ENCODE measurements at places on chromosomes 12 and 14.

- no peak for DNase-seq
These were observed 10.4 kb downstream of the KRT83 start for GRCh38 chr12:52310622-52311284.

DNA sequence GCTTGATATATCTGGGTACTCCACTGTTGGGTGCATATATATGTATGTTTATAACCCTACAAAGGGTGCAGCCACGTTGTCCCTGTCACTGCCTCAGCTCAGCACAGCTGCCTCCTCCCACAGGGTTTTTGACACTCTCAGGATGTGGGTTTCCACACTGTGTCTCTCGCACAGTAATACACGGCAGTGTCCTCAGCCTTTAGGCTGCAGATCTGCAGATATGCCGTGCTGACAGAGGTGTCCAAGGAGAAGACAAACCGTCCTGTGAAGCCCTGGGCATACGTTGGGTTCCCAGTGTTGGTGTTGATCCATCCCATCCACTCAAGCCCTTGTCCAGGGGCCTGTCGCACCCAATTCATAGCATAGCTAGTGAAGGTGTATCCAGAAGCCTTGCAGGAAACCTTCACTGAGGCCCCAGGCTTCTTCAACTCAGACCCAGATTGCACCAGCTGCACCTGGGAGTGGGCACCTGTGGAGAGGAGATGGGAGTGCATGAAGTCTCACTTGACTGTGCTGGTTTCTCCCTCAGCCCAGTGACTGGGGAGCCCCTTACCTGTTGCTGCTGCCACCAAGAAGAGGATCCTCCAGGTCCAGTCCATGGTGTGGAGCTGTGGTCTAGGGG lies 498.7 kb downstream of the TMEM121 start:
- DNase-seq, result no peak

- no peak for DNase-seq
These were observed 185.9 kb downstream of the TTC7B start for GRCh38 chr14:90630171-90630806.

DNA sequence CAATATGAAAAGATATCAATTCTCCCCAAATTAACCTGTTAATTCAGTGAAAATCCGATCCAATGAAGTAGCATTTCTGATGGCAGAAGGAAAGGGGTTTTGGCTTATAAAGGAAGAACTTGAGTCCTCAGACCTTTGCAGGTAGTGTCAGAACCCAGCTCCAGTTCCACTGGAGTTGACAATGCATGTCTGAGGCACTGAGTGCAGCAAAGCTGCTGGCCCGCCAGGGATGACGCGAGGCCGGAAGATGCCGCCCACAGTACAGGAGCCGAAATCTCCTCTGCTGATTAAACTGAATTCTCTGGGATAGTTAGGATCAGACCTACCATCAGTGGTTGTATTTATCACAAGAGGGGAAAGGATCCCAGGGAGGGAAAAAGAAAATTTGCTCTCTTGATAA lies 220.7 kb downstream of the MSRB3 start:
- no peak for DNase-seq

GRCh38 chr12:67677166-67677565 lies 28.6 kb downstream of the DYRK2 start:
- no peak for DNase-seq

DNA sequence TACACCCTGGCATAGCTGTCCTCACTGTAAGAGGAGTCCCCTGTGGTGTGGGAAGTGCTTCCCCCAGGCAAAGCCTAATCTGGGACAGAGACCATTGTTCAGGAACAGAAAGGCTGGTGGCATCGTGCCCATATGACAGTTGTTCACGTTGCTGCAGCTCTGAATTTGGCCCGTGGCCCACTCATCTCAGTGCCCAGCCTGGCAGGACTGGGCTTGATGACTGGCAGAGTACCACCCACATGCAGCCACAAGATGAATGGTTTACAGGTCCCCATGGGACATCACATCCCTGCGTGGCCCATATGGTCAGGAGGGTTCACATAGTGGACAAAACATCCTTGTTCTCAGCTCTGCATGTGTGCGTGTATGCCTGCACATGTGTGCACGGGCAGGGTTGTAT lies 17.5 kb downstream of the IQSEC3 start:
- no peak for DNase-seq

DNA sequence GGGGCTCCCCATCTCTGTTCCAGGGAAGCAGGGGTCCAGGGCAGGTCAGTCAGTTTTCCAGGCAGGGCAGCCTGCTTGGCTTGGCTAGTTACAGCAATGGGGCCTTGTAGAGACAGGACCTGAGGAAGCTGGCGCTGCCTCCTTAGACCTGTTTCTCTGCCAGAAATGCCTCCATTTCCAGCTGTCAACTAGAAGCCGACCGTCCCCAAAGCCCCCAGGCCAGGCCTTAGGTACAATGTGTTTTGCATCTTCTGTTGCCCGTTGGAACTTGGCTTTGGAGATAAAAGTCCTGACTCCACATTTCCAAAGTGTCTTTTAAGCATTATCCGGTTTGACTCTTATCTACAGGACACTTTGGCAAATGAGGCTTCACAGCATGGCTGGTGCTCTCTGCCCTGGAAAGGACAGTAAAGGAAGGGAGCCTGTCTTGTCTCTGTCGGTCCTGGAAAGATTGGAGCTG lies 42.6 kb downstream of the KRT80 start:
- DNase-seq, result no peak

DNA sequence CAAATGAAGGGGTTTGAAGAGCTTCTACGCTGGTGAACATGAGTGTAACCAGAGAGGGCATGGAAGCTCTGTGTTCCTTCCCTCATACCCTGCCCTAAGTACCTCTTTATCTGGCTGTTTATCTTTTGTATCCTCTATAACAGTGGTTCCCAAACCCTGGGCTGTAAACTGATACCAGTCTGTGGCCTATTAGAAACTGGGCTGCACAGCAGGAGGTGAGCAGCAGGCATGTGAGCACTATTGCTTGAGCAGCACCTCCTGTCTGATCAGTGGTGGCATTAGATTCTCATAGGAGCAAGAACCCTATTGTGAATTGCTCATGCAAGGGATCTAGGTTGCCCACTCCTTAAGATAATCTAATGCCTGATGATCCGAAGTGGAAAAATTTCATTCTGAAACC lies 172.9 kb upstream of the AVPR1A start:
- DNase-seq, result no peak

- no peak for DNase-seq
These were observed 324.3 kb downstream of the CACNA1C start for GRCh38 chr12:2376908-2377657.

- DNase-seq, result no peak
These were observed 120.4 kb upstream of the LRIG3 start for GRCh38 chr12:59040656-59041055.

GRCh38 chr12:25151476-25151875 lies 43.5 kb downstream of the DNAI7 start:
- peak; percentile 70 for DNase-seq

DNA sequence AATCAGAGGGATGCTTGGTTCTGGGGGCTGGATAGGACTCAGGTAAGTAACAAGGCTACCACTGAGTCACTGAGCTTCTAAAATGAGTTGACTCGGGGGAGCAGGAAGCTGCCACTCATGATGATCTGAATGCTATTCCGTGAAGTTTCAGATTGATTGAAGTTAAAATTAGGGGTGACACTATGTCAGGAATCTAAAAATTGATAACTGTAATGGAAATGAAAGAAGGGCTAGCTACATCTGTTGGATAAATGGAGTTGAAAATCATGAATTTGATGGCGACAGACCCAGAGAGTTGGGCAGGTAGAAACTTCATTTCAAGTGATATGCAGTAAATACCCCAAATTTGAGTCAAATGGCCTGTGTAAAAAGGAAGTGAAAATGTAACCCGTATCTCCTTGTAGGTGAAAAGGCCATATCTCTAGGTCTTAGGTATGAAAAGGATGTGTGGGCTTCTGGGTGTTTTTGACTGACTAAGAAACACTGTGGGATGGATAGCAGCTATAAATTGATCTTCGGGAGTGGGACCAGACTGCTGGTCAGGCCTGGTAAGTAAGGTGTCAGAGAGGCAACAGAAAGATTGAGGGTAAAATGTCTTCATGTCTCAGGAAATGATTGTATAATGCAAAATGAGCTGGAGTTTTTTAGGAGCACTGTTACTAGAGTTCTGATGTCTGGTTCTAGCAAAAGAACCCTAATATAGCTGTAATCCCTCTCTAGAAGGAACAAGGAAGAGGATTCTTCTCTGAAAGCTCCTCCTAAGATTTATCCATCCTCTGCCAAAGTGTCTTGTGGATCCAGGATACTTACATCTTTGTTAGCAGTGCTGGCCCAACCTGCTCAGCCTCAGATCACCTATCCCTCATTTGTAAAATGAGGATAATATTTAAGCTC lies 57.3 kb downstream of the DAD1 start:
- DNase-seq, result no peak

- no peak for DNase-seq
These were observed 84.0 kb downstream of the PRKAB1 start for GRCh38 chr12:119751961-119752360.

GRCh38 chr12:89965993-89966392 lies 257.4 kb upstream of the ATP2B1 start:
- no peak for DNase-seq

GRCh38 chr12:119659289-119659897 lies 8.5 kb upstream of the PRKAB1 start:
- no peak for DNase-seq

DNA sequence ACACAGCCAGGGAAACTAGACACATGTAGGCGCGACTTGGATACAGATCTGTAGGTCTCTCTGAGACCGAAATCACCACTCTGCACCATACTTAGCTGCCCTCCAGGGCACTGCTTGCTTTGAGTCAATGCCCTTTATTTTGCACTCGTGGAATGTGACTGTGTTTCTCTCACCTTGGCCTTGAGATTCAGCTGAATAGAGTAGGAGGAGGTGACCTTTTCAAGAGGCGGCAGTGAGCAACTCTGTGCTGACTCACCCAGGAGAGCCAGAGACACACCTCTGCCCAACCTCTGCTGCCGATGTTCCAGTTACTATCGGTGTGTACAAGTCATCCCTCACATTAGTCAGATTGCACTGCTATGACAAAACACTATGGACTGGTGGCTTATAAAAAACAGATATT lies 583.4 kb downstream of the VRK1 start:
- DNase-seq, result no peak

- DNase-seq, result no peak
These were observed 148.8 kb downstream of the CEP128 start for GRCh38 chr14:80792771-80793170.

DNA sequence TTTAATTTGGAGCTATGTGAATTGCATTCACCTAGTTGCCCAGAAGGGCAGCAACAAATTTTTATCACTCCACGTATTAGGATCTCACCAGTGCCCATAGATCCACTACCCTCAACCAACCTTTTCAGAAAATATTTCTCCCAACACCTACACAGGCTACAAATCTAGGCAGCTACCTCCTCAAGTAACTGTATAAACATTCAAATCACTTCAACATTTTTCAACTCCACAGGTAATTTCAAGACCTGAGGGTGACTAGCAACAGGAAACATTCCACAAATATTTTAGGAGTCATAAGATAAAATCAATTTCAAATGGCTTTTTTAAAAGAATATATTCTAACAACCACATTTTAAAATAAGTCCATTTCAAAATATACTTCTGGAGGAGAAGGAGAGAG lies 12.9 kb downstream of the PHLDA1 start:
- DNase-seq, result no peak

- DNase-seq, result no peak
These were observed 175.7 kb downstream of the CACNA1C start for GRCh38 chr12:2228535-2228934.

DNA sequence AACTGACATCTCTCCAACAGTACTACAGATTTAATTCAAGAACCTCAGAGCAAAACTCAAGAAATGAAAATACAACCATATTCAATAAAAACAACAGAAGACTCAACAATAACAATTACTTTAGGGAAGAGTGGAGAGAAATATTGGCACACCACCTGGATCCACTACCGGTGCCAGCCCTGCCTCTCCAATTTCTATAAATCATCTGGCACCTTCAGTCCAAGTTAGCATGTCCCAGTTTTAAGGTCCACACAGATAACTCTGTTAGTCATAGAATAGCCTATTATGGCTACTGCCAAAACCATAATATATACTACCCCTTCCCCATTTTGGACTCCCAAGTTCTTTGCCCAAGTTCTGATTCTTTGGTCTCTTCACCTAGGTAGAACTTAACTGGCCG lies 69.9 kb upstream of the PSMA6 start:
- no peak for DNase-seq
